ENCODE measurements at places on chromosomes 1 and 21.

- no peak for DNase-seq
Observed at GRCh38 chr1:162070825-162071224, 1.3 kb downstream of the NOS1AP start.

GRCh38 chr1:55526716-55527115, 311.6 kb upstream of the USP24 start:
- no peak for DNase-seq

DNA sequence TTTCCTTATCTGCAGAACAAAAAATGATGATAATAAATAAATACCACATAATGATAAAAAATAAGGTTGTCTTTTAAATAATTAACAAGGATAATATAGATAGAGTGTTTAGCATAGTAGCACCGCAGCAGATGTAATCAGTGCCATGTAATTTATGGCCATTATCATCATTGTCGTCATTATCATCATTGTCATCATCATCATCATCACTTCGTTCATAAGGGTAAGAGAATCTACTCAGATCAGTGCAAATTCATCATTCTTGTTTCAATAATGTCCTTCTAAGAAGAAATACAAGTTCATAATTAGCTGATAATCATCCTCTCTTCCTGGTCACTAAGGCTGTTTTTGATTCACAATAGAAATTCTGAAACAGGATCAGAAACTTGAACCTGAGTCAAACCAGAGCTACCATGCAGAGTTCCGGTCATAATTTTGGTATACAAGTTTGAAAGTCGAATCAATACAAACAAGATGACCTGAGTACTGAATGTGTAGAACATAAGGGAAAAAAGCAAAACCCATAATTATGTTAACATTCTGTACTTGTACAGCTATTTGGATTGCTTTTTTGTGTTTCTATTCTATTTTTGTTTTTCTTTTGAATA, 172.0 kb downstream of the LRRC40 start:
- no peak for DNase-seq

DNA sequence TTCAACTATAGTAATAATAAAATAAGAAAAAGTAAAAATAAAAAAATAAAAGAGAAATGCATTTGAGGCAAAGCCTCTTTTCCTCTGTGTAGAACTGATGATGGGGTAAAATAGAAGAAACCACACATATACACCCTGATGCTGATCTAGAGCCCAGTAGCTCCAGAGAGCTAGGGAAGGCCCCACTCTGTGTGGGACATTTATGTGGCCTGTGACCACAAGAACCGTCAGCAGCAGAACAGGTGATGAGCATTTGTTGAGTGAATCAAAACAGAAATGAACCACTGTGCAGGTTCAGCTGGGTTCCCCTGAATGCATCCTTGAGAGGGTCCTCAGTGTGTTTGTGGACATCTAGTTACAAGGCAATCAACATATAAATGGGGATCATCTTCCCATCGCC, 221.8 kb upstream of the HOOK1 start:
- no peak for DNase-seq

DNA sequence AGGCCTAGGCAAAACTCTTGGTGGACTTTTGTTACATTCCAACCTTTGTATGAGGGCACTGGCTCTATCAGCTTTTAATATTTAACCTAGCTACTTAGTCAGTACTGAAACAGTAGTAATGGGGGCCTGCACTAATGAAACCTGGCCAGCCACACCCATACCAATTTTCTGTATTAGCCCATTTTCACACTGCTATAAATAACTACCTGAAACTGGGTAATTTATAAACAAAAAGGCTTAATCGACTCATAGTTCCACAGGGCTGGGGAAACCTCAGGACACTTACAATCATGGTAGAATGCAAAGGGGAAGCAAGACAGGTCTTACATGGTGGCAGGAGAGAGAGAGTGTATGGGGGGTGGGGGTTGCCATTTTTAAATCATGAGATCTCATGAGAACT, 245.7 kb upstream of the RGS18 start:
- no peak for DNase-seq

- no peak for DNase-seq
Observed at GRCh38 chr1:21931171-21932093, 5.7 kb downstream of the HSPG2 start.

DNA sequence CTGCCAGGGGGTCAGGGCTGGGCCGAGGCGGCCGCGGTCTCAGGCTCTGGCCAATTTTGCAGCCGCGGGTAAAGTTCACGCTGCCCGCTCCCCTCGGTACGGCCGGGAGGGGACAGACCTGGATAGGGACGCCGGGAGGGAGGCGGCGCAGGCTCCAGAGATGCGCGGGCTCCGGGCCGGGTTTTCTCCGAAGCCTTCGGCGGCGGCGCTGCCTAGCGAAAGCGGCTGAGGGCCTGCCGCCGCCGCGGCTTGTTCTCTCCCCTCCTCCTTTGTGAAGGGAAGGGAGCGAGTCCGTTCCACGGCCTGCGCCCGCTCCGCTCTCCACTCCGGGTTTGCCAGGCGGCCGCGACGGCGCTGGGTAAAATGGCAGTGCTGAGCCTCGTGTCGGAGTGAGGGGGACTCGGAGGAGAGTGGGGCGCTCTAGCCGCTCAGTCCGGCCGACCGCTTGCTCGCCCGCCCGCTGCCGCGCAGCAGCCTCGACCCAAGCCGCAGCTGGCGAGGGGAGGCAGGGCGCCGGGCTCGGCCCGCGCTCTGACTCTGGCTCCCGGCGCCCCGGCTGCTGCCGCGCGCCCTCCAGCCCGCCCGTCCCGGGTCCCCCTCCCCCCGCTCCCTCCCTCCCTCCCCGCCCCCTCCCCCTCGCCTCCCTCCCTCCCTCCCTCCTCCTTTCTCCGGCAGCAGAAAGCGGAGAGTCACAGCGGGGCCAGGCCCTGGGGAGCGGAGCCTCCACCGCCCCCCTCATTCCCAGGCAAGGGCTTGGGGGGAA, at the start of gene ARID1A:
ARID1A (plus strand) TSS at position 660 of the 763 bp plus-strand sequence. CDS start 389 bp downstream, outside the sequence.
- peak; percentile 93 for DNase-seq

Measured in right renal pelvis (tissue), 4 donors.